LoVo (cell line): ENCODE measurements at places on chromosomes 12 and 14.

GRCh38 chr14:64856529-64857445 lies 22.9 kb downstream of the SPTB start:
- no peak for DNase-seq

DNA sequence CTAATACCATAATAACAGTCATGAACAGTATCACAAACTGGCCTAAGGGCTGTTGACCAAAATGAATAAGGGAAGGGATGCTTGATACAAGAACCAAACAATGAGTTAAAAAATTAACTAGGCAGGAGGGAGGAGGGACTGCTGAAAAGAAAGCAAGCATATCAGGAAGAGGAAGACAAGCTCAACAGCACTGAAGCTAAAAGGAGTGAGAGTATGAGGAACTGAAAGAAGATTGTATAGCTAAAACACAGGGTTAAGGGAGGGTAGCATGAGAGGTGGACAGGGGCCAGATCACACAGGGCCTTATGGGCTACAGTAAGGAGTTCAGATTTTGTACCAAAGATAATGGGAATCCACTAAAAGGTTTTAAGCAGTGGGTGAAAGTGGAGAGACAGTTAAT lies 34.1 kb downstream of the ITGA7 start:
- no peak for DNase-seq

GRCh38 chr14:61561104-61561503 lies 134.2 kb upstream of the HIF1A start:
- no peak for DNase-seq

- DNase-seq, result no peak
Measured at GRCh38 chr12:94266796-94267536, 118.6 kb downstream of the PLXNC1 start.

- no peak for DNase-seq
Measured at GRCh38 chr14:61065656-61066055, 84.6 kb downstream of the SLC38A6 start.
